ENCODE measurements at places on chromosomes 6 and 20.
A peak's percentile ranks its signal among the peaks of the same experiment; 100 is the strongest.

- DNase-seq, result no peak
These were observed 55.6 kb upstream of the ZMYND8 start for GRCh38 chr20:47412083-47412482.

- DNase-seq, result no peak
These were observed 2.9 kb upstream of the BPIFB1 start for GRCh38 chr20:33280000-33280680.

GRCh38 chr20:31861385-31862156 is 8.8 kb downstream of the DUSP15 start:
- peak; percentile 67 for DNase-seq

DNA sequence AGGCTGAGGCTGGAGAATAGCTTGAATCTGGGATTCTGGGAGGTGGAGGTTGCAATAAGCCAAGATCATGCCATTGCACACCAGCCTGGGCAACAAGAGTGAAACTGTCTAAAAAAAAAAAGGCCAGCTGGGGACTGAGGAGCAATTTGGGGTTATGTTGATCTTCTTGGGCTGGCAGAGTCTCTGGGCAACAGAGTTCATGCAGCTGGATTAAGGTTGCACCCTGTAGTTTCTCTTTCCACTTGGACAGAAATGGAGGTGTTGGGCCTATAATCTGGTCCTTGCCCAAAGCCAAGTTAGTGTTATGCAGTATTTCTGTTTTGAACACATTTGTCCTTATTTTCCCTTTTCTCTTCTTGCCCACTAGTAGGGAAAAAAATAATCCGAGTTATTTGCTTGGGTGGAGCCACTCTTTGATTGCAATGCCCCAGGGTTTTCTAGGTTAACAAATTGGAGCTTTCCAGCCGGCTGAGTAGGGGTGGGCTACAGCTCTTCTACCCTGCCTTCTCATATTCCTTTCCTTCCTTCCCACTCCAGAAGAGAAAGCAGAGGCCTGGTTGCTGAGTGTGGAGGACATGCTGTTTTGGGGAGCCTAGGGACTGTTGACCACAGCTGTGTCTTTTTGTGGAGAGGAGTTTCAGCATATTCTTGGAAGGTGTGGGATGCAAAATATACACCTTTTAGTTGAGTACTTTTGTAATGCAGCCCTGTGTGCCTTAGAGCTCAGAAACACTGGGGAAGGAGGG is 213.9 kb downstream of the SOX4 start:
- DNase-seq, result no peak

GRCh38 chr6:97085772-97086171 is 161.2 kb downstream of the KLHL32 start:
- no peak for DNase-seq

DNA sequence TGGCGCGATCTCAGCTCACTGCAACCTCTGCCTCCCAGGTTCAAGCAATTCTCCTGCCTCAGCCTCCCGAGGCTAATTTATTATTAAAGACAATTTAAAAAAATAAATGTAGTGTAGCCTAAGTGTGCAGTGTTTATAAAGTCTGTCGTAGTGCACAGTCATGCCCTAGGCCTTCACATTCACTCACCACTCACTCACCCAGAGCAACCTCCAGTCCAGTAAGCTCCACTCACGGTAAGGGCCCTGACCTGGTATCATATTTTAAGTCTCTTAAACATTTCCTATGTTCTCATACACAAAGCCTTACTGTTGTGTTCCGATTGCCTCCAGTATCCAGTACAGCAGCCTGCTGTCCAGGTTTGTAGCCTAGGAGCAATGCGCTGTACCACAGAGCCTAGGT is 168.2 kb upstream of the FOXQ1 start:
- DNase-seq, result no peak

DNA sequence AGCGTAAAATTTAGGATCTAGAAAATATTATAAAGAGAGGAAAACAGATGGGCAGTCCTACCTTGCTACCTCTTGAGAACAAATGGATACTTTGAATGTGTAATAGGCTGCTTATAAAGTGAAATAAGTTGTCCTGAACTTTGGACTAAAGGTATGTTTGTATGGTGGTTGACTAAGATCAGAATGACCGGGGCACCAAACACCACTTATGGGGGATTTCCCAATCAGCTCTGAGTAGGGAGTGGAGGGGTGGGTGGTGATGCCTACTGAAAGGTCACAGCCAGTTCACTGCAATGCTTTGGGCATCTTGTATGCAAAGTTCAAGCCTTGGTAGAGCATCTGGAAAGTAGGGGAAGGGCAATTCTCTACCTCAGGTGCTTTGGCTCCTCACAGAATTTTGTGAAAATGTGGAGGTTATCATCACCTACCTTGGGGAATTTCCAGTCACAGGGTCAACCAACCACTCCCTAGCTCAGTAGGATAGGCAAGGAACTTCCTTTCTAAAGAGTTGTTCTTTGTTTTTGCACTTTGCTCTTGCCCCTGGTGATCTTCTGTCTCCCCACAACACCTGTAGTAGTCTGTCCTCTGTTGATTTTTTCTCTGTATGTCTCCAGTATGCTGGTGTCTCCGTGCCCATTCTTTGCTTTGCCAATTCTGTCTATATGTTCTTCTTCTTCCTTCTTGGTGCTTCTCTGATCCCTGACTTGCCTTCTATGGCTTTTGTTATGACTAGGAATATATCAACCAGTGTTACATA is at the start of gene TRIM31:
Gene TRIM31, minus strand, starts transcription at position 88 of the 757 bp plus-strand sequence. CDS start 285 bp downstream, outside the sequence.
- no peak for DNase-seq

- DNase-seq, result no peak
These were observed 39.2 kb upstream of the CLDN20 start for GRCh38 chr6:155224618-155225017.

GRCh38 chr20:63783970-63784369 is 44.4 kb downstream of the SLC2A4RG start:
- no peak for DNase-seq

DNA sequence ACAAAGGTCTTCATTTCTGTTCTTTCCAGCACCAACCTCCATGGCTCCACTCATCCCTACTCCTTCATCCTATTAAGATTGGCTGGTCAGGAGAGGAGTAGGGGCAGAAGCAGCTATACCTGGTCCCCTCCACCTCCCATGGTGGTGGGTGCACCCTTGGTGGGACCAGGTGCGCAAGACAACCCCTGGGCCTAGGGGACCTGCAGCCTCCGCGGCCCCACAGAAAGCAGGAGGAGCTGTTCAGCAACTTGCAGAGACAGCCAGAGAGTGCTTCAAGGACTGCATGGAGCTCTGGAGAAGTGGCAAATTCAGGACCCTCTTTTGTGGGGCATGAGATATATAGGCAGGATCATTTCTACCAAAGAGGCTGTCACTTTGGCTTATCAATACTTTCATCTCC is 9.8 kb downstream of the ULBP2 start:
- no peak for DNase-seq

- DNase-seq, result no peak
These were observed 14.1 kb upstream of the TFAP2D start for GRCh38 chr6:50699051-50699775.

GRCh38 chr6:7806711-7807110 is 80.8 kb downstream of the BMP6 start:
- no peak for DNase-seq

DNA sequence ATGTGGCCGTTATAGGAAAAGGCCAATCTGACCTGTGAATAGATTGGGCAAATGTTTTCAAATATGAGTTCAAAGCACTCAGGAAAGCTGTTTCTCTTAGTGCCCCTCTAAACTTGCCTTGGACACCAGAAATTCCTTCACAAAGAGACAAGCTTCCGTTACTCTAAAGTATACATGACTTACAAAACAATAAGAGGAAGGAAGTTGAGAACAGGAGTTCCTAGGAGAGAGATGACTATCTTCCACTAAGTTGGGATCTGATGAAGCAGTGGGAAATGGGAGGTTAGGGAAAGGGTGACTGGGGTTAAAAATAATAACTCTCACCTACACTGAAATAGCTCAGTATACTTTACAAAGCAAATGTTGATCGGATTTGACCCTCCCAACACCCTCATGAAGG is 50.0 kb downstream of the ISM1 start:
- no peak for DNase-seq

- DNase-seq, result no peak
These were observed 3.6 kb downstream of the DOP1A start for GRCh38 chr6:83071023-83071422.

GRCh38 chr6:135419162-135419561 is 78.4 kb downstream of the AHI1 start:
- no peak for DNase-seq

- DNase-seq, result peak; percentile 70
These were observed 42.6 kb downstream of the RBM38 start for GRCh38 chr20:57433657-57434389.

DNA sequence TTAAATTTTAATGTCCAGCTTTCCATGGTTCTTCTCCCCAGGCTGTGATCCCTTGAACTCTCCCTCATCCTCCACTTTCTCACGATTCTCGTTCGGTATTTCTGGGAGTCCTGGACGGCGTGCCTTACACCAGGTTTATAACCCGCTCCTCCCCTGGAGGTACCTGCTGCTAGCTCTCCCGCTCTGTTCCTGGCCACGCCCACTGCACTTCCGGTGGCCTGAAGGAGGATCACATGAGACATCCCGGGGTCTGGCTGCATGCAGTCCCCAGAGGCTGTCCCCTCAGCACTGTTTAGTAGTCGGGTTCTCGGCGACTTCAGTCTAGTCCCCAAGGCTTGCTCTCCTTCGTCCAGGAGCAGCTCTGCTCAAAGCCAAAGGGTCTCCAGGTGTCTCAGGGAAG is 28.4 kb upstream of the GCLC start:
- DNase-seq, result no peak

- no peak for DNase-seq
These were observed 80.2 kb upstream of the PHACTR1 start for GRCh38 chr6:12636336-12636735.

DNA sequence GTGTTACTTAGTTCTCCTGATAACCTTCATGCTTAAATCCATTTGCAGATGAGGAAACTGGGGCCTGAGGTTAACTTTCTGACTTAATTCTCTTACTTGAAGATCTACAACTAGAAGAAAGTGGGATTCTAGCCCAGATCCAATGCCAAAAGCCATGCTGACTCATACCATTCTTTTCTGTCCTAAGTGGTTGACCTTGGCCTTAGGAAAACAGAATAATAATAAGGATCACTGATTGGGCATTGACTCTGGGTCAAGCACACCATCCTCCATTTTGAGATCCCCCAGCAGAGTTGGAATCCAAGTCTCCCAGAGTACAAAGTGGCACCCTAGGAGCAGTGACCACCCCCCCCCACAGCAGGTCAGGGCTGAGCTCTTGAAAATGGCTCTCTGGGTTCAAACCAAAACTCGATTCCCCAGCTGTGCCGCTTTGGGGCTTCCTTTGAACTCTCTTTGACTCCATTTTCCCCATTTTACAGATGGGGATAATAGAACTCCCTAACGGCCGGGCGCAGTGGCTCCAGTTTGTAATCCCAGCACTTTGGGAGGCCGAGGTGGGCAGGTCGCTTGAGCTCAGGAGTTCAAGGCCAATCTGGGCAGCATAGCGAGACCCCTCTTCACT is 12.8 kb upstream of the ZNF217 start:
- DNase-seq, result no peak

GRCh38 chr20:54076259-54076658 is 5.9 kb upstream of the BCAS1 start:
- DNase-seq, result no peak

- no peak for DNase-seq
These were observed 393.7 kb downstream of the UTRN start for GRCh38 chr6:144678844-144679243.

DNA sequence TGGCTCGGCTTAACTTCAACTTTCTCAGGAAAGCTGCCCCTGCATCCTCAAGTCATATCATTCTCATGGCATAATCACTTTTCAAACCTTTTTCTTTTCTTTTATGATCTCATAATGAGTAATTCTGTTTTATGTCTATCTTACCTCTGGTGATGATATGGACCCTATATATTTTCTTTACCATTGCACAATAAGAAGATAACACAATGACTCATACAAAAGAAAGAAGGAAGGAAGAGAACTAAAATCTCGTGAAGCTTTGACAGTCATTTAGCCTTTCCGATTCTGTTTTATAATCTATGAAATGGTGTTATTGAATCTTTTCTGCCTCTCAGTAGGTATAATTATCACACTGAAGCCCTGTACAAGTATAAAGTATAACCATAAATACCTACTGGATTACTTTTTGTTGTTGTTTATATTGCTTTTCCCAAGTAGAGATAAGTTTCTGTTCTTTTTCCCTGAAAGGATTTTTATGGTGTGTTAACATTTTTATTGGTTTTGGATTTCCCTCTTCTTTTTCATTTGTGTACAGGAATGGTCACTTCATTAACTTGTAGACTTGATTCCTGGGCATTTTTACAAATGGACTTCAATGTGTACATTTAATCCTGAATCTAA is 300.9 kb downstream of the LAMA2 start:
- no peak for DNase-seq

- no peak for DNase-seq
These were observed 66.3 kb upstream of the DST start for GRCh38 chr6:56708810-56709597.

- DNase-seq, result no peak
These were observed 235.9 kb downstream of the TFAP2C start for GRCh38 chr20:56865055-56865454.

DNA sequence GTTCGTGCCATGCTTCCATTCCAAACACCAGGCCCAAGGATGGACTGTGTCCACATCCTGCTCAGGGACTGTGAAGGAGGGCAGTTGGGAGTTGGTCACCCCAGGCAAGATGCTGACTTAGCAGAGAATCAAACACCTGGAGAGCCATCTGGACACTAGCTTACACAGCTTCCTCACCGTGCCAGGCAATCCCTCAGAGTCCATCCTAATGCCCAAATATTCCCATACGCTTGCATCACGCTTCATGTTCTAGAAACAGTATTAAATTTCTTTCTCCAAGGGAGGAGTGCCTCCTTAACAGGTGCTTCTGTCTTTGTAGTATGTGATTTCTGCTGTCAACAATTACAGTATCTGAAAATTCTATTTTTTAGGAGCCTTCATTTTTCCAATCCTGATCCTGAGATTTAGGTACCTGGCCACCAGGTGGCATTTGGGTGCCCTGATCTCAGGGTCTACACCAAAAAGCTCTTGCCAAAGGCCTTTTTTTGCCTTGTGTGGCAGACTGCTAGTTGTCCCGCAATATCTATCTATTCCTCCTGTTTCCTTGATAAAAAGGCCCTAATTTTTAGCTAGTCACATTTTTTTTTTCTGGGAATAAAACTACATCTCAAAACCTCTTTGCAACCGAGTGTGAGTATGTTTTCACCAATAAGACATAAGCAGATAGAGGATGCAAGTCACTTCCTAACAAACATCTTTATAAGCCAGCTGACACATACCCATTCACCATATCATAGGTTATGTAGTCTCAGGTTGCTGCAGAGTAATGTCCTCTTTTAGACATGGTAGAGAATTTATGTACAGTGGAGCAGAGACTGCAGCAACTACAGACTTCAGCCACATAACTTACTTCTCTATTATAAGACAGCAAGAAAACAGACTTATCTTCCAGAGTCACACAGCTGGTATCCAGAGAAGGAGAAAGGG is 85.0 kb downstream of the PREP start:
- DNase-seq, result no peak

- peak; percentile 55 for DNase-seq
These were observed 103.2 kb upstream of the BEND6 start for GRCh38 chr6:56851541-56852259.

GRCh38 chr20:59429396-59429795 is 129.0 kb downstream of the EDN3 start:
- DNase-seq, result no peak

- no peak for DNase-seq
These were observed 17.6 kb upstream of the ENTPD6 start for GRCh38 chr20:25177890-25178321.

- no peak for DNase-seq
These were observed 75.0 kb downstream of the NOL4L start for GRCh38 chr20:32510120-32510600.

All from activated CD4-positive, alpha-beta T cell treated with anti-CD3 and anti-CD28 coated beads, Interleukin-2, amount 10 ng/mL, durations not matched to agents 7 days and 5 days (primary cell).